ENCODE measurements at places on chromosomes 5 and 9.

DNA sequence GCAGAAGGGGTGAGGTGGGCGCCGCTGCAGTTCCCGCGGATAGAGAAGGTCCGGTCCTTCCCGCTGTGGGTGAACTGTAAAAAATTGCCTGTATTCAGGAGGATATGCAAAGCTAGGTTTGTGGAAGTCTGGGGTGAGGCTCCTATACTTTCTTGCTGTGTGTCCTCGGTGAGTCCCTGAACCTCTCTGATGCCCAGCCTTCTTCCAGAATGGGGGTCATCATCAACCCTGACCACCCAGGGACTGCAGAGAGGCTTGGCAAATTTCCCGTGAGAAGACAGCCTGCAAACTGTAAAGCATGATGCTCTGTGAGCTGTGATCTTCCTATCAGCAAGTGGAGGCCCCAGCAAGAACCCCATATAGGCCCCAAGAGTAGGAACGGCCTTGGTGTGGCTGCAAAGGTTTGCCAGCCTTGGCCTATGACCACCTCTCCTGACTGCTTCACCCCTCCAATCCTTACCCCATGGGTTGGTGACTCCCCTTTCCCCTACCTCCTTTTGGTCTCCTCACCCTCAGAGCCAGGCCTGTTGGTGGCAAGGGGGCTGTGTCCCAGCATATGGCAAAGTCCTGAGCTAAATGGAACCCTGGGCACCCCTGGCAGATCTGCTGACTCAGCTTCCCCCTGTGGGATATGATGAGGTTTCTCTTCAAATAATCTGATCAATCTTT, 760 bp downstream of the ALDH1B1 start:
- no peak for DNase-seq

GRCh38 chr9:107973451-107973850, 483.9 kb upstream of the KLF4 start:
- DNase-seq, result peak; percentile 14

DNA sequence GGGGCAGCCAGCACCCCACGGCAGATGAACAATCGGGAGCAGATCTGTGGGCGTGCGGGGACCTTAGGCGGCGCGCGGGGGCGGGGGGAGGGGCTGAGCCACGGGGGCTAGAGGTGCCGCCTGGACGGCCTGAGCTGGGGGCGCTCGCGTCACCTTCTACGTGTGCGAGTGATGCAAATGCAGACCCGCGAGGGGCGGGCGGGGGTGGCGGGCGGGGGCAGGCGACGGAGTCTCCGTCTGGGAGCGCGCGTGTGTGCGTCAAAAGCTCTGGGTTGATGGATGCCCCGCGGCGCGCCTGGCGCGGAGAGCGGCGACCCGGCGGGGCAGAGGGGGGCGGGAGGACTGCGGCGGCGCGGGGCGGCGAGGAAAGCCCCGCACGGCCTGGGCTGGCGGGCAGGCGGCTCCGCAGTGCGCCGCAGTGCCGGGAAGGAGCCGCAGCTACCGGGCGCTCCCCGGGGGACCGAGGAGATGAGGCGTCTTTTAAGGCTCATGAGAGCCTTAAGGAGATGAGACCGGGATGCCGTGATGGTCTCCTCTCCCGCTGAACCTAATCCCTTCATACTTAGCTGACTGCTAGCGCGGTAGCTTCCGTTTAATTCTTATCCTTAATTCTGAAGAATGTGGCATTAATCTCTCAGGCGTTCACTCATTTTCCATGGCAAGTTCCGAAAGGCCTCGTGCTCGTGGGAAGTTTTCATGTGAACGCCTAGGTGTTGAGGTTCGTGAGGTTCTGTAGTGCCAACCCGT, 1.5 kb downstream of the SV2C start:
- DNase-seq, result no peak

- no peak for DNase-seq
These were observed 45.5 kb downstream of the CTSL start for GRCh38 chr9:87771316-87772006.

DNA sequence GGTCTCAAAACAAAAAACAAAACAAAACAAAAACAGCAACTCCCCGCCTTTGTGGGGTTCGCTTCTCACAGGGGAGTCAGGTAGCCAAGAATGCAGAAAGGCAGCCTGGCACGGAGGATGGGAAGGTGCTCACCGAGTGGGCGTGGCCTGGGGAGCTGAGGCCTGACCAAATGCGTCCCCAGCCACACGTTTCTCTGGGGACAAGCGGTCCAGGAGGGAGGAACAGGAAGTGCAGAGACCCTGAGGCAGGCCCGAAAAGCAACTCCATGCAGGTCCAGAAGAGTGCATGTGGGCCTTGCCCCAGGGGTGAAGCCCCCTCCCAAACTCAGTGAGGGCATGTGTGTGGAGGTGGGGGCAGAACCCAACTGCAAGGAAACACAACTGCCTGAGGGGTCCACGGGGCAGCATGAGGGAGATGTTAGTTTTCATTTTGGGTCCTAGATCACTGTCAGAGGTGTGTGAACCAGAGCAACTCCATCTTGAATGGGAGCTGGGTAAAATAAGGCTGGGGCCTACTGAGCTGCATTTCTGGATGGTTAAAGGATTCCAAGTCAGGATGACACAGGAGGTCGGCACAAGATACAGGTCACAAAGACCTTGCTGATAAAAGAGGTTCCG, 2.6 kb upstream of the UAP1L1 start:
- DNase-seq, result no peak

DNA sequence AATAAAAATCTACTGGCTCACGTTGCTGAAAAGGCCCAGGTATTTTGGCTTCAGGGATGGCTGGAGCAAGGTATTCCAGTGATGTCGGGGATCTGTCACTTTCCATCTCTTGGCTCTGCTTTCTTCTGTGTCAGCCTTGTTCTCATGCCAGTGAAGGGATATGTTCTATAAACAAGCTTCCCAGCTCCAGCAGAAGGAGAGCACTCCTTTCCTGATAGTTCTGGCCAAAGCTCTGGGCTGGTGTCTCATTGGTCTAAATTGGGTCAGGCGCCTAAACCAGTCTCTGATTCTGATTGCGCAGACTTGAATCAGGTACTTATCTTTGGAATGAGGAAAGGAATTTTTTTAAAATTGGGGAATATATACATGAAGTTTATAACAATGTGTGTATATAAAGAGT, 5.1 kb downstream of the SNX30 start:
- DNase-seq, result no peak

DNA sequence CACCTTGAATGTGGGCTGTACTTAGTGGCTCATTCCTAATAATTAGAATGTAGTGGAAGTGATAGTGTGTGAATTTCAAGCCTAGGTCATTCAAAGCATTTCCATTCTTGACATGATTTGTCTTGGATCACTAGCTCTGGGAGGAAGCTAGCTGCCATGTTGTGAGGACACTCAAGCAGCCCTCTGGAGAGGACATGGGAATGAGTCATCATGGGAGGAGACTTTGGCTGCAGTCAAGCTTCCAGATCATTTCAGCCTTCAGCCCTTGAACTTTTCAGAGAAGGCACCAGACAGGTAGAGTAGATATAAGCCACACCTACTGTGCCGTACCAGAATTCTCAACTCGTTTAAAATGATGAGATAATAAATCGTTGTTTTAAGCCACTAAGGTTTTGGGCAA, 506.9 kb downstream of the ZNF608 start:
- no peak for DNase-seq

GRCh38 chr5:150272531-150272930, 17.0 kb downstream of the CAMK2A start:
- DNase-seq, result peak; percentile 48

DNA sequence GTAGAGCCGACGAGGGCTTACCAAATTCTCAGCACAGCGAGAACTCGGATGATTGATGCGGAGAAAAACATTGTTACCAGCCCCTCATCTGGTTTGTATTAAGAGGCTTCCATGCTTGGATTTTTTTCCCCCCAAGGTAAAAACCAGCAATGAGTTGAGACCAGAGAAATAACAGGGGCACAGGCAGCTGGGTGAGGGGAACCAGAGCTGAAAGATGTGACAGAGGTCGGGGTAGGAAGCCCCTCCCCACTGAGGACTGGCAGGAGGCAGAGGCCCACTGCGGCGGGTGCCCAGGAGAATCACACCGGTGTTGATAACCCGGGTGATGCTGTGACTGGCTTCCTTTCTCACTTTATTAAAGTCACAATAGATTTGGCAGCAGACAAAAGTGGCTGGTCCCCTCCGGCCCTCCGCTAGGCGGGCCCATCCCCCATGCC, 116.5 kb upstream of the PHYKPL start:
- DNase-seq, result no peak

GRCh38 chr5:14343376-14343775, 200.2 kb downstream of the TRIO start:
- DNase-seq, result no peak

DNA sequence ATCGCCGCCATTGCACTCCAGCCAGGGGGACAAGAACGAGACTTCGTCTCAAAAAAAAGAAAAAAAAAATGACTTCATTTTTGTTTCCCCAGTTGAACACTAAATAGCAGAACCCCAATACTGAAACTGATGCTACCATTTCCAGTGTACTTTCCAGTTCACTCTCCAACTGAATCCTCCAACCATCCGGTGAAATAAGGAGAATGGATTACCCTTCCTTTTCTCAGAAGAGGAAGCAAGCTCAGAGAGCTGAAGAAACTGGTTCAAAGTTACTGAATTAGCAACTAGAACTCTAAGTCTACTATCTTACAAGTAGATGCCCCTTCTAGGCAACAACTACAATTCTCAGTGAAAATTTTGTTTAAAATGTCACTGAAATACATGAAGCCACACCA, 3.9 kb downstream of the FAM13B start:
- no peak for DNase-seq

DNA sequence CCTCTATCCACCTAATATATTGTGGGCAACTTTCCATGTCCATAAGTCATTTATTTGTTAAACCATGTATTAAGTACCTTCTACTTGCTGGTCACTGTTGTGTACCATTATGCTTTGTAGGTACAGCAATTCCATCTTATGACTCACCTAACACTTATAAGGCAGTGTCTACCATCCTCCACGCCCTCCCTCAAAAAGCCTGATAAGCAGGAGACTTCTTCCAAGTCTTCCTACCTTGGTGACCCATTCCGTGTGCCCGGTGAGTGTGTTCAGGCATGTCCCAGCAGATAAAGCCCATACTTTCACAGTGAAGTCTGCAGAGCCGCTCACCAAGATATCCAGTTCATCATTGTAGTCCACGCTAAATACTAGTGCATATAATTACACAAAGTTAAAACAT, 17.4 kb downstream of the FBXW2 start:
- peak; percentile 99 for DNase-seq

DNA sequence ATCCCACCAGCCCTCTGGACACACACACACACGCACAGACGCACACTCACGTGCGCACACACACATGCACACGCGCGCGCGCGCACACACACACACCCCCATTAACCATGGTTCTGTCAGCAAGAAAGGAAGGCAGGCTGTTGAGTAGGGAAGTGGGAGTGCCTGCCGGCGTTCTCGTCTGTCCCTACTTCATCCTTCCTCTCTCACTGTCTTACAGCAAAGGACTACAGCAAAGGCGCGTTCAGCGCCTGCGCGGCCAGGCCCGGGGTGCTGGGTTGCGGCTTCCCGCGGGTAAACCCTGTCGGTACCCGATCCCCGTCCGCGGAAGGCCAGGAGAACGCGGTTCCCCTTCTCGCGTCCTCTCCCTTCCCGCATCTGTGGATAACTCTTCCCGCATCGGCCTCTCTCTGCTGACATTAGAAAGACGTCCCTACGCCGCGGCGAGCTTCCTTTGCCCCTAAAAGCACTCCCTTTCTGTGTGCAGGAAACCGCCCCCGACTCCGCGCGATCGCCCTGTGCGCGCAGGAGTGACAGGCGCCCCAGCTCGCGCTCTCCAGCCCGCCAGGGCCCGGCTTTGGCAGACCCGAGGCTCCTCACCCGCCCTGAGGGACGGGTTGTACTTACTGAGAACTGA, 219.2 kb downstream of the AGTPBP1 start:
- peak; percentile 46 for DNase-seq

GRCh38 chr5:81121836-81122630, 111.1 kb upstream of the CKMT2 start:
- DNase-seq, result no peak

- DNase-seq, result peak; percentile 83
These were observed 117.8 kb downstream of the PTTG1 start for GRCh38 chr5:160539431-160539830.

- DNase-seq, result no peak
These were observed 977 bp upstream of the DPP7 start for GRCh38 chr9:137115394-137116026.

GRCh38 chr5:130805648-130806047, 359.4 kb downstream of the HINT1 start:
- no peak for DNase-seq

DNA sequence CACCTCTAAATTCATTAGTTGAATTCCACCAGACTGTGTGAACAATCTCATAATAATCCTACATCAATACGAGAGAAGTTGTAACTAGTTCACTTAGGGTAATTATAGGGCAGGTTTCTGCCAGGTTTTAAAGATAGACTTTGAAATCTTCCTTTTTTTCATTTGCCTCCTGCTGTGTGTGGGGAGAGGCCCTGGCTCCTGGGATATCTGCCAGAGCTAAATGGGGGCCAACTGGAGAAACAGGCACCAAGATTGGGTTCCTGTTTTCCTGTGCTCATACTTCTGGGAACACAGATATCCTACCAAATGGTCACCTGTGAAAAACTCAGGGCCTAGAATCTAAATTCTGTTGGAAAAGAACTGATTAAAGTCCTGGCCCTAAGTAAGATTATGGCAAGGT, 42.3 kb downstream of the SH3RF2 start:
- DNase-seq, result no peak

DNA sequence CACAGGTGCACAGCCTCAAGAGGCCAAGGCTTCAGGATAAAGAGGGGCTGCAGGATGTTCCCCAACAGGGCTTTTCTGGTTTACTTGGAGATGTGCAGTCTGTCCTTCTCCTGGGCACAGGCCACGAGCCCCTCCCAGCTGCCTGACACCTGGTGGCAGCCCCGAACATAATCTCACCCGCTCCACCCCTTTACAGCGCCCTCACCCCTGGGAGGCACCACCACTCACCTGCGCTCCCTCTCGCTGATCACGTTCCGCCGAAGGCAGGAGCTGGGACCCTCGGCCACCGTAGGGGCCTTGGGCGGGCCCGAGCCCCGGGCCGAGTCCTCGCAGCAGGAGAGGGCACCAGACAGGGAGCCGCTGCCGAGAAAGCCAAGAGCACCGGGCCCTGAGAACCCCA, 514 bp downstream of the SOHLH1 start:
- DNase-seq, result no peak

DNA sequence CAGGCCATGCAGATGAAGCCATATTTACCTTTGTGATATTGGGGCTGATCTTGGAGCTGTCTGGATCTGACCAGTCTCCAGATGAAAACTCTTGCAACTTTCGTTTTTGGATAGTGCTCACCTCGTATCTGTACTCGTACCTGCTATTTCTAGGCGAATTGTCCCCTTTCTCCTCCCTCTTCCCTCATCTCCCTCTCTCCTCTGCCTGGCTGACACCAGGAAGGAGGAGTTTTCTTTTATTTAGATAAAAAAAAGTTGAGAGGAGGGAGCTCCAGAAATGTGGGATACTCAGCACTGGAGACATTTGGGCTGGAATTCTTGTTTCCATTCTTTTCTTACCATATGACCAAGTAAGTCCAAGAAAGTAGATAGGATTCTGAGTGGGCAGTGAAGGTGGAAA, 54.6 kb upstream of the ABL1 start:
- DNase-seq, result no peak

- peak; percentile 93 for DNase-seq
These were observed 106.6 kb upstream of the TBCA start for GRCh38 chr5:77882670-77883257.

GRCh38 chr9:130188860-130189481, 16.8 kb downstream of the NCS1 start:
- no peak for DNase-seq
